Vagina (tissue), 2 donors: ENCODE measurements at places on chromosomes 16 and 17.

DNA sequence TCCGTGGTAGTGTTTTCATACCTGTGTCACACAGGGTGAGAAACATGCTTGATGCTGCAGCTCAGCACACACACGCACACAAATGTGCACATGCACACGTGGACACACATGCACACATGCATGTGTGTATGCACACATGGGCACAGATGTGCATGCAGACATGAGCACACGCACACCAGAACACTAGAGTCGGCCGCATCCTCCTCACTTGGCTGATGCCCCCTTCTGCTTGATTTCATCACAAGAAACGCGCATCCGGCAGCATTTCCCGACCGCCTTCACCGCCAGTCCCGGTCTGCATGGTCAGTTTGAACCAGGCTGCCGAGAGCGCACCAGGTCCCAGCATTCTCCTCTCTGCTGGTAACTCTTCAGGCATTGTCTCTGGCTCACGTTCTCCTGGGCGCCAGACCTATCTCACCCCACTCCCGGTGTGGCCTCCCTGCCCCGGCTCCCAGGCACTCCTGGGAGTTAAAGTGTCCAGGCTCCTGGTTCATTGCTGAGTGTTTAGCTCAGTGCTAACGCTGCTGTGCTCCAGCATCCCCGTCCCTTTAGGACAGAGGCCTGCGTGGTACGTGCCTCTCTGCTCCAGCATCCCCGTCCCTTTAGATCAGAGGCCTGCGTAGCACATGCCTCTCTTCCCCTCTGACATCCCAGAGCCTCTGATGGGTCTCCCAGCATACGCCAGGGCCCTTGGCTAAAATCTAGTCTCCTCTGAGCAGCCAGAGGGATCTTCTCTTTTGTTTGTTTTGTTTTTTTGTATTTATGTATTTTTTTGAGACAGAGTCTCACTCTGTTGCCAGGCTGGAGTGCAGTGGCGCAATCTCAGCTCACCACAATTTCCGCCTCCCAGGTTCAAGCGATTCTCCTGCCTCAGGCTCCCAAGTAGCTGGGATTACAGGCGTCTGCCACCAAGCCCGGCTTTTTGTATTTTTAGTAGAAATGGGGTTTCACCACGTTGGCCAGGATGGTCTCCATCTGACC lies 16.0 kb downstream of the BAIAP2 start:
- DNase-seq: no peak

DNA sequence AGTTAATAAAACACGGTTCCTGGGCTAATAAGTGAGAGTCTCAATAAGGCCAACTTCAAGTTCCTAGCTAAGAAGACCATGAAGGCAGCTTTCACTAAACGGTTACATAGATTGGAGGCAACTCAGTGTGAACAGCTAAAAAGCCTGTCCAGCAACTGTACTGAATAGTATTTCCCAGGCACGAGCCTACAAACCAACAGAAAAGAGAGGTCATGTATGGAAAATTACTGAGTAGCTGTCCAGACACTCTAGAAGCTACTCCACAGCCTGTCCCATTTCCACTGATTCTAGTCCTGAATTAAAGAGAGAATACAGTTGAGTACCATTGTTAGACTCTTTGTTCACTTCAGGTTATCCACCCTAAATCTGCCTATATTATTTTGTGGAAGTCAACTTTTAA lies 36.5 kb upstream of the C17orf78 start:
- no peak for DNase-seq

DNA sequence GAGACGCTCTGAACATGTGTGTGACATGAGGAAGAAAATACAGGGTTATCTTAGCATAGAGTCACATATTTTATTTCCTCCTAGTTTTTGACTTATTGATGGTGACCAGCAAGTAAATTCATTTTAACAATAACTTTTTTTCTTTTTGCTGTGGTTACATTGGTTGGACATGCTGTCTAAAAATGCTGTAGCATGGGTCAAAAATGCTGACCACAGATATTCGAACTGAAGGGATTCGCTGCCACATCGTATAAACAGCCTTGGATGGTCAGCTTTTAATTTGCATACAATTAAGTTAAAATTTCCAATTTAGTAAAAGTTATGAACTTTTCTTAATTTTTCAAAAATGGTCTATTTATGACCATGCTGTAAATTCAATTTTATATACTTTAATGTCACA lies 30.5 kb downstream of the RPGRIP1L start:
- DNase-seq: no peak

DNA sequence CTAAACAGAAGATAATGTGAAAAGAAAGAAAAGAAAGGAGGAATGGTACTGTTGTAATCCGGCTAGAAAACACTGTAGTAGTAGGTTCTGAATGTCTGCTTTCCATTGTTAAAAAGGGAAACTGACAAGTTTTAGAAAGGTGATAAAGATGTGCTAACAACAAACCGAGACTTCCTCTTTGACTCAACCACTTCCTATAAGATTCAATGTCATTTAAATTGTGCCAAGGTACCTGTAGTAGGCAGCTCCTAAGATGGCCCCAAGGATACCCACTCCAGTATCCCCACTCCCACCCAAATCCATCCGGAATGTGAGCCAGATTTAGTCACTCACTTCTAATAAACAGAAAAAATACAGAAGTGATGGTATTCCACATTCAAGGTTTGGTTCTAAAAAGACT lies 31.2 kb downstream of the XYLT1 start:
- DNase-seq: no peak

GRCh38 chr17:30188211-30188939 lies 47.1 kb downstream of the SLC6A4 start:
- DNase-seq: no peak

DNA sequence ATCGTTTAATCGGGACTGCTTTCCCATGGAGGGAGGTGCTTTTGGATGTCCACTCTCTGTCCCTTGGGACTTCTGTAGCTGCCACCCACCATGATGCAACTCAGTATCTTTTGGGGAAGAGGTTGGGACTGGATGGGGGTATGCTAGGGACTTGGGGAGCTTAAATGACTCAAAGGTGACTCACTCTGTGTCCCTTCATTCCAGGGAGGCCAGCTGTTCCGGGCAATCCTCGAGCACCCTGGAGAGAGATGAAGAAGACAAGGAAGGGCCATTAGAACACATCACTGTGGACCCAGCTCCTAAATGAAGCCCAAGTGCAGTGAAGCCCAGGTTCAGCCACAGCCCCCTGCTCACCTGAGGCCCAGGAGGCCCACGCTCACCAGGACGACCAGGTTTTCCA lies 4.6 kb downstream of the COL1A1 start:
- DNase-seq: no peak

- no peak for DNase-seq
Observed at GRCh38 chr16:23562505-23562904, 5.0 kb downstream of the UBFD1 start.

DNA sequence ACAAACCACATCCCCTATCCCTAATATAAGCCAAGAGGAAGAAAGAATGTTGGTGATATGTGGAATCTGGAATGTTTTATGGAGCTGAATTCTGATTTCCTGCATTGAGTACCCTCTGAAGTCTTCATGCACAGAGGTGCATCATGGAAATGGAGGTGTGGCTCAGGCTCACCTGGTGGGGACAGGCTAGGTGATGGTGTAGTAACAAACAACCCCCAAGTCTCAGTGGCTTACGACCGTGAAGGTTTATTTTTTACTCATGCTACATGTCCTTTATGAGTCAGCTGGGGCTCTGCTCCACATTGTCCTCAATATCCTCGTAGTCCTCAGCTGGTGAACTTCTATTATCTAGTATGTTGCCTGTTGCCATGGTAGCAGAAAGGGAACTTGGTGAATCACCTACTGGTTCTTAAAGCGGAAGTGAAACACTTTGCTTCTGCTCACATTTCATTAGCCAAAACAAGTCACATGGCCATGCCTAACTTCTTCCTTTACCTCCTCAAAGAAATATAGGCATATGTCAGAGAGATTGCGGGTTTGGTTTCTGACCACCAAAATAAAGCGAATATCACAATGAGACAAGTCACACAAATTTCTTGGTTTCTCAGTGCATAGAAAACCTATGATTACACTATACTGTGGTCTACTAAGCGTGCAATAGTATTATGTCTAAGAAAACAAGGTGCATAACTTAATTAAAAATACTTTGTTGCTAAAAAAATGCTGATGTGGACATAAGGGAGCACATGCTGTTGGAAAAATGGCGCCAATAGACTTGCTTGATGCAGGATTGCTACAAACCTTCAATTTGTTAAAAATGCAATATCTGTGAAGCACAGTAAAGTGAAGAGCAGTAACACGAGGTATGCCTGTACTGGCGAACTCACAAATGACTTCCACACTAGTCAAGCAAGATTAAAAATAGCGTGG lies at the start of gene PMFBP1:
Gene PMFBP1, minus strand, starts transcription at position 51 of the 930 bp plus-strand sequence. CDS start 947 bp downstream, outside the sequence.
- no peak for DNase-seq

DNA sequence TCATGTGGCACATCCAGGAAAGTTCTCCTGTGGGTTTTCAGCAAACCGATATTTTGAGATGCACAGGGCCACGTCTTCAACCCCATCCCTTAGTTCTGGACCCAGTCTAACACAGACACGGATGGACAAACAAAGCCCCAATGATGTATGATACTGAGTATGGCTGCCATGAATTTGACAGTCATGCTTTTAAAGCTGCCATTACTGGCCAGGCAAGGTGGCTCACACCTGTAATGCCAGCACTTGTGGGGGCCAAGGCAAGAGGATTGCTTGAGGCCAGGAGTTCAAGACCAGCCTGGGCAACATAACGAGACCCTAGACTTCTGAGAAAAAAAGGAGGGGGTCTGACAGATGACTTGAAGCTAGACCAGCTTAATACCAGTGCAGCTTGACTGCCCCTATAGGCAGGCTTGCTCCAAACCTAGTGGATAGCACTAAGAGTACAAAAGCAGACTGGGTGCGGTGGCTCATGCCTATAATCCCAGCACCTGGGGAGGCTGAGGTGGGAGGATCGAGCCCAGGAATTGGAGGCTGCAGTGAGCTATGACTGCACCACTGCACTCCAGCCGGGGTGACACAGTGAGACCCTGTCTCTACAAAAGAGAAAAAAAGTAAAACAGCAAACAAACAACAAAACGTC lies 10.8 kb upstream of the ZNF629 start:
- DNase-seq: no peak

DNA sequence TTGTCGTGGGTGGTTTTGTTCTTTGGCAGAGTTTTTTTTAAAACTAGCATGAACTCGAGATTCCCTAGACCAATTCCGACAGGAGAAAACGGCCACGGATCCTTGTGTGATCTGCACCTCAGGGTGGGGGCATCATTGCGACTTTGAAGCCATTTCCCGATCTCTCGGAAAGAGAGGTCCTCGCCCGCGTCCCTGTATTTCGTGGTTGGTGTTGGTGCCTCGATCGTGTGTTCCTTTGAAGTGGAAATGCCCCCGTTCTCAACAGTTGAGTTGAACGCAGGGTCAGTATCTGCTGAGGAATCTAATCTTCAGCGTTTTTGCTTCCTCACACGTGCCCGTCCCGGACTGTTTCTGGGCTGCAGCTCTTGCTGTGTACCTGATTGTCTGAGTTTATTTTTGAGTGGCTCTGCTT lies 1.1 kb downstream of the CRAMP1 start:
- no peak for DNase-seq

DNA sequence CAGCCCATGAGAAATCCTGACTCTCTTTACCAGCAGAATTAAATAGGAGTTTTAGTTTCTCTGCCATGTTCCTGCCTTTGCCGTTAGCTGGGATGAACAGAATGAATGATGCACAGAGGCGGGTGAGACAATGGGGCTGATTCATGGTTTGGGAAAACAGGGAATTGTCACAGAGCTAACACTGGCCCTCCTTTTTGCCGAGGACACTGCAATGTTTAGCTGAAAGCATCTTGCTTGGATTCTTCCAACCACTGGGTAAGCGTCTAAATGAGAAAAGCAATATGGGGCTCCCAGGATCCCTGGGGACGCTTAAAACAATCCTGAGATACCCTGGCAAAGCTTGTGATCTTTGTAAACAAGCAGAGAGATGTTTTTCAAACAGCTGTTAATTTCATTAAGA lies 12.8 kb upstream of the PAFAH1B1 start:
- DNase-seq: no peak
